ENCODE measurements at places on chromosomes 13 and 19.
A peak's percentile ranks its signal among the peaks of the same experiment; 100 is the strongest.

DNA sequence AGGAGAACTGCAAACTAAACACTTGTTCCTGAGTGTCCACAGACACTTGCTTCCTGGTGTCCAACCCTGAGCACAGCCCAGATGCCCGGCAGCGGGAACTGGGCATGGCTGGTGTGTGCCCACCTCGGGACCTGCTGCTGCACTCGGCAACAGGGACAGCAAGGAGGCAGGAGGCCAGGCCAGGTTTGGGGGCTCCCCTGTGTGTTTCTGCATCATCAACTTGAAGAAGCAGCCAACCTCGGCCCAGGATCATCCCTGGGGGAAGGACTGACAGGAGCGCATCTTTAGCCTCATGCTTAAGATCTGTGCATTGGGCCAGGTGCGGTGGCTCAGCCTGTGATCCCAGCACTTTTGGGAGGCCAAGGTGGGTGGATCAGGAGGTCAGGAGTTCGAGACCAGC, 35.1 kb upstream of the LDLR start:
- no peak for DNase-seq

- no peak for DNase-seq
Observed at GRCh38 chr19:50822661-50823208, 852 bp downstream of the KLK1 start.

DNA sequence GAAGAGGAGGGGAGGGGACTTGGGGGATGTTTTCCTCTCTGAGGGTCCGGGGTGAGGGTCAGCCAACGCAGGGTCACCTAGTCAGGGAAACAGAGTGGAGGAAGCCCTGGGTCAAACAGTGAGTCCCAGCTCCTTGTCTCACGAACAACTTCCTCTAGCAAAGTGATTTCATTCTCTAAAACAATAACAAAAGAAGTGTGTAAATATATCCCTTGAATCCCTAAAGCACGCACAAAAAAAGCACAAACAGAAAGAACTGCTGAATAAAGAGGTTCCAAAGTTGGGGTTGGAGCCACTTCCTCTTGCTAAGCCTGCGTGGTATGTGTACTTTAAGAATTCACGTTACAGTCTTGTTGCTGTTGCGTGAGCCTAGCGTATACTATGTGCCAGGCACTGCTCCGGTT, 1.5 kb upstream of the C5AR2 start:
- DNase-seq, result no peak

DNA sequence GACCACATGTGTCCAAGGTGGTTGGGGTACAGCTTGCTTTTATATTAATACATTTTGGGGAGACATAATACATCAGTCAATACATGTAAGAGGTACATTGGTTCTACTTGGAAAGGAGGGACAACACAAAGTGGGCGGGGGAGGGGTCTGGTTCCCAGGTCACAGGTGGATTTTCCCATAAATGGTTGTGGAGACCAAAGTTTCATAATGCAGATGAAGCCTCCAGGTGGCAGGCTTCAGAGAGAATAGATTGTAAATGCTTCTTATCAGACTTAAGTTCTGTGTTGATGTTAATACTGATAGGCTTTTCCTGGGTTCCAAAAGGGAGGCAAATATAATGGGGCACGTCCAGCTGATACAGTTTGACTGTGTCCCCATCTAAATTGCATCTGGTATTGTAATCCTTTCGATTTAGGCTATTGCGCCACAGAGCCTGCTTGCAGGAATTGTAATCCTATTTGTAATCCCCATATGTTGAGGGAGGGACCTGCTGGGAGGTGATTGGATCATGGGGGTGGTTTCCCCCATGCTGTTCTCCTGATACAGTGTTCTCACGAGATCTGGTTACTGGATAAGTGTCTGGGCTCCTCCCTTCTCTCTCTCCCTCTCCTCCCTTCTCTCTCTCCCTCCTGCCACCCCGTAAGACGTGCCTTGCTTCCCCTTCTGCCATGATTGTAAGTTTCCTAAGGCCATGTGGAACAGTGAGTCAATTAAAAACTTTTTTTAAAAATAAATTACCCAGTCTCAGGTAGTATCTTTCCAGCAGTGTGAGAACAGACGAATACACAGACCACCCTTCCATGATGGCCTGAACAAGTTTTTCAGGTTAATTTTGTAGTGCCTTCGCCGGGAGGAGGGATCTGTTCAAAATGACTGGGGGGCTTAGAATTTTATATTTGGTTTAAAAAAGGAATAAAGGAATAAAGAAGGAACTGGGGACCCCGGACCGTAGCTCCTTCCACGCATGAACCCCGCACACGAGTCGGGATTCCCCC, 44.9 kb downstream of the ZNF823 start:
- no peak for DNase-seq

GRCh38 chr13:107753291-107753690, 462.0 kb downstream of the LIG4 start:
- DNase-seq, result no peak

- DNase-seq, result no peak
Observed at GRCh38 chr19:17611462-17612244, 56.2 kb downstream of the COLGALT1 start.

GRCh38 chr13:29875646-29876045, 25.2 kb upstream of the UBL3 start:
- DNase-seq, result no peak

DNA sequence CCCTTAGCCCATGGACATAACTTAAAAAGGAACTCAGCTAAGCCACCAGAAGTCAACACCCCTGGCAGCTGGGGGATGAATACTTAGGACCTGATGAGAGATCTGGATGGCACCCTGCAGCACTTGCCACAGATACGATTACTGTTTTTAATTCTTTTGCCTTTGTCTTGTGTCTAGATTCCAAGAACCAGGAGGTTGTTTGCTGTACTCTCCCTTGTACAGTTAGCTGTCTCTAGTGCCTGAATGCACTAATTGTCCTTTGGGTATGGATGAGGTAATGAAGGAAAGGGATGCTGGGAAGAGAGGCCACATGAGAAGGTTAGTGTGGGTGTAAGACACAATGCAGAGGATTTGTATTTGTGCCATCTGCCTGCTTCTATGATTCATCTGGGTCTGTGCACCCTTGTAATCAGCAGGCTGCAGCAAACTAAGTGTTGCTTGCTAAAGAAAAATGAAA, 385.8 kb downstream of the KCNRG start:
- DNase-seq, result no peak

DNA sequence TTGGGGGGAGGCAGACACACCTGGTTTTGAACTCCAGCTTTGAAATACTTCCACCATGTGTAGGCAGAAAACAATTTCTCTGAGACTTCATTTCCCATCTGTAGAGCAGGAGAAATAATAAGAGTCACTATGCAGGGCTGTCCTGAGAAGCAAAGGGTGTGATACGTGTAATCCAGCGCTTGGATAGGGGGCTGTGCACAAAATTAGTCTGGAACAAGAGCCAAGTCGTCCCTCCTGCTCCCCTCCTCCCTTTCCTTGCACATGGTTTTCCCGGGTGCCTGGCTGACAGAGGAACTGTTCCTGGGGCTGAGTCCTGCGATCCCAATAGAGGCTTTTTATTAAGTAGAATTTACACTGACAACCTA, 29.6 kb upstream of the UBE2L5 start:
- DNase-seq, result no peak

- no peak for DNase-seq
Observed at GRCh38 chr13:49419276-49419675, 24.6 kb downstream of the CAB39L start.

DNA sequence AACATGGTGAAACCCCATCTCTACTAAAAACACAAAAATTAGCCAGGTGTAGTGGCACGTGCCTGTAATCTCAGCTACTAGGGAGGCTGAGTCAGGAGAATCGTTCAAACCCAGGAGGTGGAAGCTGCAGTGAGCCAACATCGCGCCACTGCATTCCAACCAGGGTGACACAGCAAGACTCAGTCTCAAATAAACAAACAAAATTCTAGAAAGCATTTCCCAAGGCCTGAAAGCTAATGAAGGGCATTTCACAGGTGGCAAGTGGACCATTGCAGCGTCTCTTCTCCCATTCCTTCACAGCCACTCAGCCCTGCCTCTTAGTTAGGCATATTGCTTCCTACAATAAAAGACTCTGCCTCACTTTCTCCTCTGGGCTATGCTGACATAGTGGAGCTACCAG, 13.5 kb upstream of the RXFP2 start:
- no peak for DNase-seq

DNA sequence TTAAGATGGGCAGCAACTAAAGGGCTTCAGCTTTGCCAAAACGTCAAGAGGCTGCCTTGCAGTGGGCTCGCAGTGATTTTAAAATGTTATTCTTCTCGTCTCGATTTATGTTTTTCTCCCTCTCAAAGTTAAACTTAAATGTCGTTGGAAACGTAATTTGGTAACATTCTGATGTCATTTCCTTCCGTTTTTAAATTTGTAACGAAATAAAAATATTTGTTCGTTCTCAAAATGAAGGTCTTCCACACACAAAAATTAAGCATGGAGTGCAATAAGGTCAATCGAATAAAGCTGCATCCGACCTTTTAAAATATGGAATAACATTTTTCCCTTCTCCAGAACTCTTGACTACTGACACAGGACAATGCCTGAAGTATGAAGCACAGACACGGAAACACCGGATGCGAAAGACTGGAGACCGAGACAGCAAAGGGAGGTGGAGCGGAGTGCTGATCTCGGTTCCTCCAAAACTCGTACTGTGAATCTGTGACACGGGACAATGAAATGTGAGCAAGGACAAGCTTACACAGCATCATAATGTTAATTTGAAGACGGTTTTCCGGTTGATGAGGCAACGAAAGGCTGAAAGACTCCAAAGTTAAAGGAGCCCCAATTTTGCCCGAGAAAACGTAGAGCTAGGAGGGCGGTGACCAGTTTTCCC, 850 bp downstream of the MTMR6 start:
- peak; percentile 38 for DNase-seq

DNA sequence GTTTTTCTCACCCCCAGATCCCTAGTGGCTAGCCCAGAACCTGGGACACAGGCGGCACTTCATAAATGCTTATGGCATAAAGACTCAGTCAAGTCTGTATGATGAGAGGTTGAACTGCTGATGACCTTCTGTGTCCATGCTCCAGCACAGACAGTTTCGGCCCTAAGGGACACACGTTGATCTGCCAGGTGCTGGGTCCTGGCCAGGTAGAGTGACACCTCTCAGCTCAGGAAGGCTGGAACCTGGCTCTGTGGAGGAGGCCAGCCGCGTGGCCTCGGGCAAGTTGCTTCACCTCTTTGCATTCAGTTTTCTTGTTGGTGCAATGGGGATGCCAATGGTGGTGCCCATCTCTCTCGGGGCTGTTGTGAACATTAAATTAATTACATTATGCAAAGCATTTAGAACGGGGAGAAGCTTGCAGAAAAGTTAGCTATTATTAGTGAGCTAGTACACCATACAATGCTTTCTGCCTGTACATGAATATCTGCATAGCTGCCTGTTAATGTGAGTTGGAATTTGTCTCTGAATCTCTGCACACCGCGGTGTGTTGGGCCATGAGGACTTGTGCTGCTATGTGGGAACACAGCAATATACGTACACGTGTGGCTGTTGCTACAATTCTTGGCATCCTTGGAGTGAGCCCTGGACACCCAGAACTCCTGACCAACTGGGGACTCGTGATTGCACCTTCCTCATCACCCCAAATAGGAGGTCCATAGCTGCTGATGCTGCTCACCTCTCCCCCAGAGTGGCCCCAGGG, 8.4 kb downstream of the GADD45B start:
- DNase-seq, result no peak

DNA sequence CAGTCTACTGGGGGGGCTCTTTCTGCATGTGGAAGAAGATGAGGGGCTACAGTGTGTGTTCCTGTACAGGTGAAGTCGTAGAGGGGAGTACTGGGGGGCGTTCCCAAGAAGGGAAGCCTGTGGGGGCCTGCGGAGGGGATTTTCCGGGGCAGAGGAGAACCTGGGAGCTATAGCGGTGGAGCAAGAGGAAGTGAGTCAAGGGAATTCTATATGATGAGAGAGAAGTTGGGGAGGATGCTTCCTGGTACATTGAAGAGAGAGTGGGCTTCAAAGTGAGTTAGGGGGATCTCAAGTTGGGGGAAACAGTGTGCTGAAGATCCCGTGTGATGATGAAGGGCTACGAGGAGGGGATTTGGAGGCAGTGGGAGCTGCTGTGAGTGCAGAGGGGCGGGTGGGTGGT, 1.9 kb upstream of the CACNG8 start:
- no peak for DNase-seq

GRCh38 chr13:95301968-95302393, 730 bp upstream of the ABCC4 start:
- no peak for DNase-seq

DNA sequence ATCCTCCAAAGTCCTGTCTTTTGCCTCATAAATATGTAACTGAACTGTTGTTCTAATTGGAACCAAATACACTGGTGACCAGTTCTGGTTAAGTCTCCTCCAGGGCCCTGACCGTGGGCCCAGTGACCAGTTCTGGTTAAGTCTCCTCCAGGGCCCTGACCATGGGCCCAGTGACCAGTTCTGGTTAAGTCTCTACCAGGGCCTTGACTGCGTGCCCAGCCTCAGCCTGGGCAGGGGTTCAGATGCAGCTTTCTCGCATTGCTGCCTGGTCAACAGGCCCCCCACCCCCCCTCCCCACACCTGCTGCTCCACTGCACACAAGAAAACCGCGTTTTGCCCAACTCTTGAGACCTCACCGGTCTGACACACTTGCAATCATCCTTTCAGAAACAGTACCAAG, 3.8 kb upstream of the GRTP1 start:
- DNase-seq, result no peak

DNA sequence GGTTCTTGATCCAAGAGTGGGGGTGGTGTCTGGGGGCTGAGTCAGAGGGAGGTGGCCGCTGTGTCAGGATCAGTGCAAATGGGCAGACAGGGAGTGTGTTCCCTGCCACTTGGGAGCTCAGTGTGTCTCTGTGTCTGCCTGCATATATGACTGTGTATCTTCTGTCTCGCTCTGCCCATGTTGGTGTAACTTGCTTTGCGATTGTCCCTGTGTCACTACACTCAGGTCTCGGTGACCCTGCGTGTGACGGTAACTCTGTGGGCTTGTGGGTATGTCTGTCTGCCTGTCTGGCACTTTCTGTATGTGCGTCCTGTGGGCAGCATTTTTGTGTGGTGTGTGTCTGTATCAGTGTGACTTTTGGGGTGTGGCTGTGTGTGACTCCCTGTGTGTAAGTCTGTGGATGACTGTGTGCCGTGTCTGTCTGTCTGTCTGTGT, 8.2 kb upstream of the ERFL start:
- peak; percentile 26 for DNase-seq

GRCh38 chr13:73399347-73400216, 340.8 kb downstream of the KLF5 start:
- DNase-seq, result no peak

DNA sequence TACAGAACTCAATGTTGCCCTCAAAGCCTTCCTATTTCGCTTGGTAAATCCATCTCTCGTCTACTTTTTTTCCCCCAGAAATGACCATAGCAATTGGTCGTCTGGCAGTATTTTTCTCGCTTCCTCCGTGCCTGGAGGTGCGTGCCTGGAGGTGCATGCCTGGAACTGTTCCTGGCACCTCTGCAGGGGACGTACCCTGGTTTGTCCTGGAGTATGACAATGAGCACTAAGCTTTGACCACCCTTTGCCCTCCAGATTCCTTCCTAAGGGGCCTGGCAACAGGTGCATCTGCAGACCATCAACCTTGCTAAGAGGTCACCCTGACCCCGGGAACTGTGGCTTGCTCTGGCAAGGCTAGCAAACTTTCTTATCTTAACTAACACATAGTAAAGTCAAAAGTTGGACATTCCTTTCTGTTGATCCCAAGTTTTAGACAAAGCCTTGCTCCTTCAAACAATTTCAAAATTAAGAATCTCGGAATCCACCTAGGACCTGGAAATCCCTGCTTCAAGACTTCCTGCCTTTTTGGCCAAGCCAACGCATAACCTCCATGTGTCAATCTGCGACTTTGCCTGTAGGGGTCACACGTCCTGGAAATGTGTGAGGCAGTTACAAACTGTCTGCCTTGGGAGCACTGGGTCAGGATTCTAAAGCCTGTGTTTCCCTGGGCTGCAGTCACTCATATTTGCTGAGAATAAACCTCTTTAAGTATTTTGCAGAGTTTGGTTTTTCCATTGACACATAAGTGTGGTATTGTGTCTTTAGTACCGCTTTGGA, 28.8 kb upstream of the TUBGCP3 start:
- peak; percentile 68 for DNase-seq

All from GM20000 (cell line).